ENCODE measurements at places on chromosomes 2 and 18.

DNA sequence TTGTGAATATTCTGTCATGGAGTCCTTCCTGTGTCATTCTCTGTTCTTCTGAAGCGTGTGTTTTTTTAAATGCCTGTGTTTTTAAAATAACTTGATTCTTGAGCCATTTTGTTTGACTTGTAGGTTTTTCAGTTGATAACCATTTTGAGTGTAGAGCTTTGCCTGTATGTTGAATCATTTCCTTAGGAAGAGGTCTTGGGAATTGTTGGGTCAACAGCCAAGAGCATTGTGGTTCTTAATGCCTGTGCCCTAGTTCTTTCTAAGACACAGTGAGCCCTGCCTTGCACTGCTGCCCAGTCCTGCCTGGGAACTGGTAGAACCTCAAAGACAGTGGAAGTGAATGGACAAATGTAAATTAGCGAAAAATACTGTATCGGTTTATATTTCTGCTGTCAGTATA, 25.9 kb downstream of the RAB12 start:
- DNase-seq, result no peak

DNA sequence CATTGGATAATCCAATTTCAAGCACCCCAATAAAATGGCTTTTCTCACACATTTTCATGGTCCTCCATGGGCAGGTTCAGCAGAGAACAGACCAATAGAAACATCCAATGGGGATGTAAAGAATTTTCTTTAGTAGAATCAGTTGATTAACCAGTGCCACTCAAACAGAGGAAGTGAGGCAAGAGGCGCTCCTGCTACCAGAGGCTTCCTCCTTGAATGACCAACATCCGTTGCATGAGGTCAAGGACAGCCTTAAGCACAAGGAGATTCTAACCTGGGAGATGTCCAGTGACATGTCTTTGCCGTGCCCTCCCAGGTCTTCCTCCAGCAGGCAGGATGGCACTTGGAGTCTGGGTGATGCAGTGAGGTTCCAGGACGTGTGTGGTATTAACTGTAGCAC, 146.6 kb downstream of the PIEZO2 start:
- peak; percentile 1 for DNase-seq

GRCh38 chr2:120312860-120313694, 32.9 kb upstream of the INHBB start:
- DNase-seq, result peak; percentile 64

GRCh38 chr2:241858206-241859016, at the start of gene PDCD1:
TSS of gene PDCD1 (minus strand) at chr2:241858894. CDS start at chr2:241858838, 56 bp downstream.
- peak; percentile 18 for DNase-seq

DNA sequence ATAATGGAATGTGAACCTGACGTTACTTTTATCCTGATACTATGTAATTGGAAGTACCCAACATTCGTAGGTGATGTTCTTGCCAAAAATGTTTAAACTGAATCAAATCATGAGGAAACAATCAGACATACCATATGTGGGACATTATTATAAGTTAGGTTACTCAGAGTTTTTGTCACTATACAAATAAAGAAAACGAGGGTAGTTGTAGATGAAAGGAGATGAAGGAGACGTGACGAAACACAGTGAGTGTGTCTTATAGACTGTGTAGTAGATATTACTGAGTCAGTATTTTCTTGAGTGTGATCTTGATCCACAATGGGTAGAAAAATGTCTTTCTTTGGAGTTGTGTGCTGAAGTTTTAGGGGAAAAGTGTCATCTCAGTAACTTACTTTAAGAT, 176.8 kb downstream of the ZNF407 start:
- DNase-seq, result no peak

DNA sequence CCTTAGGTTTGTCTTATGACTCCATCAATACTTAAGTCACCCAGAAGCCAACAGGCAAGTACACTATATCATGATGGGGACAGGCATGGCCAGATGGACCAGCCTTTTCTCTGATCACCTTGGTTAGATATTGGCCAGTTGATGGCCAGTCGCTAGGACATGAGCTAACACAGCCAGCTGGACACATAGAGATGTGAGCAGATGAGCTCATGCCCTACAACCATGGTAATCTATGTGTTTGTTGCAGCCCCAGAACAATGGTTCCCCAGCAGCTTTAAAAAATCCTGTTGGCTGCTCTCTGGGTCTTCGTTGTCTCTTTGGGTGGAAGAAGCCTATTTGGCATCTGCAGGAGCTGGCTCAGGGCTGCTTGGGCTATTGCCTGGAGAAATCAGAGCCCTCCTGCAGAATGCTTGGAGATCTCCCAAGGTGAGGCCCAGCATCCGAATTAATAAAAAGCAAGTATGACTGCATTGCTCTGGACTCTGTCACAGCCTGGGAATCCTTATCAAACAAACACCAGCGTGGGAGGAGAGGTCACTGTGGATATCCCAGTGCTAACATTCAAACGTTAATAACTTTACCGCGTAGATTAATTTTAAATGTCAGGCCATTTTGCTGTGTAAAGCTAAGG, 62.3 kb upstream of the KLHL29 start:
- DNase-seq, result no peak

DNA sequence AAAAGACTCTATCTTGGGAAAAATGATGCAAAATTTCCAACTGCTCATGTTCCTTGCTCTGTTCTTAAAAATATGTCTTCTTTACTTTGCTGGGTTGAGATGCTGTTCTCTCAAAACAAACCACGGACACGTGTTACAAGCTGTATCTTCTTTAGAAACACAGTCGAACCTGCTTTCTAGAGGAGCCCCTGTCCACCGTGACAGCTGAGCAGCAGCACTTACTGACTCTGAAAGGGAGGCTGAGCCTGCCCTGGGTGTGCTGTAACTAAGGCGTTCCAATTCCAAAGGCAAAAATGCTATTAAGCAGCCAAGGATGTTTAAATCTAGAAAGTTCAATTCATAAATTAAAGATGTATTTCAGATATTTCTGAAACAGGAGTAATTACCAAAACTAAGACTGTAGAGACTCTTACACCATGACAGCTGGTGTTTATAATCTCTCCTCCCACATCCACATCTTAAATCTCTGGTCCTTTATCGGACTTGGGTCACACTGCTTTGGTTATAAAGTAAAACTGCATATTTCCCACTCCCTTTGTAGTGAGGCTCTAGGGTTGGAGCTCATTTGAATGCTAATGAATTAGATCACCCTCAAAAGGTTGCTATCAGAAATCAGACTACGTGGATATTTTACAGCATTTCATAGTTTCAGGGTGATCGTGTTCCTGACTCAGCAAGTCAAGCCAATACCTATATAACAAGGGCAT, 281.2 kb upstream of the LYPD1 start:
- DNase-seq, result no peak

DNA sequence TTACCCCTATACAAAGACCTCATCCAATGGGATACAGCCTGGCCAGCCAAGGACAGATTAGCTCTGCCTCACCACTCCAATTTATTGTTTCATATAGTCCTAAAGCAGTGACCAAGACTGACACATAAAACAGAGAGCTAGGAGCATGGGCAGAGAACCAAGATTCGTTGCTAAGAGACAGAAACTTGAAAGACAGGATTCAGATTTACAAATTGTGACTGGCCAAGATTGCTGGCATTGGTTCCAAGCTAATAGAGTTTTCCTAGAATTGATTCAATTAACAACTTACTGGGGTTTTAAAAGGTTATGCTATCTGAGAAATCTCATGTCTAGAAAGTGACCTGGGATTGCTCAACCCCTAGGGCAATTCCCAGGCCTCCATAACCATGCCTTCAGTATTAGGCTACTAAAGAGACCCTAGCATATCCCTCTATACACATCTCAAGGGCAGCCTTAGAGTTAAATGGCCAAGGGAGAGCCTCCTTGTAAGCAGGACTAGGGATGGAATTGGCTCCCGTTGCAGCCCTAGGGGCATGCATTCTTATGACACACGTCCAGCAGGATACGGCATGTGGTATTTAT, 75.6 kb downstream of the ICOS start:
- DNase-seq, result no peak

DNA sequence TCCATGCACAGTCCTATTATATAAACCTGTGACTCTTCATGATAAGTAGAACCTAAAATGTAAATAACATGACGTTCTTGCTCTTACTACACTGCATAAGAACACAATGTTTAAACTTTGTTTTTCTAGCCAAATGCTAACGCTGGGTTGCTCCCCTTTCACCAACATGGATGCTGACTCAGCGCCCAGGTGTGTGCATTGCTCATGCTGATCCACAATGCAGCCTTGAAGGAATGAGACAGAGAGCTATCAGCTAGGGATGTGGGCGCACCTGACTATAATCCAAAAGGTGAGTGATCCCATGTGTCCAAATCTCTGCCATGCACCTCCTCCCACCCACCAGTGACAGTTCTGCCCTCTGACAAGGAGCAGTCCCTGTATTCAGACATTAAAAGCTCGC, 235.0 kb downstream of the IRS1 start:
- no peak for DNase-seq

- peak; percentile 5 for DNase-seq
These were observed 16.5 kb downstream of the TWIST2 start for GRCh38 chr2:238864207-238865014.

DNA sequence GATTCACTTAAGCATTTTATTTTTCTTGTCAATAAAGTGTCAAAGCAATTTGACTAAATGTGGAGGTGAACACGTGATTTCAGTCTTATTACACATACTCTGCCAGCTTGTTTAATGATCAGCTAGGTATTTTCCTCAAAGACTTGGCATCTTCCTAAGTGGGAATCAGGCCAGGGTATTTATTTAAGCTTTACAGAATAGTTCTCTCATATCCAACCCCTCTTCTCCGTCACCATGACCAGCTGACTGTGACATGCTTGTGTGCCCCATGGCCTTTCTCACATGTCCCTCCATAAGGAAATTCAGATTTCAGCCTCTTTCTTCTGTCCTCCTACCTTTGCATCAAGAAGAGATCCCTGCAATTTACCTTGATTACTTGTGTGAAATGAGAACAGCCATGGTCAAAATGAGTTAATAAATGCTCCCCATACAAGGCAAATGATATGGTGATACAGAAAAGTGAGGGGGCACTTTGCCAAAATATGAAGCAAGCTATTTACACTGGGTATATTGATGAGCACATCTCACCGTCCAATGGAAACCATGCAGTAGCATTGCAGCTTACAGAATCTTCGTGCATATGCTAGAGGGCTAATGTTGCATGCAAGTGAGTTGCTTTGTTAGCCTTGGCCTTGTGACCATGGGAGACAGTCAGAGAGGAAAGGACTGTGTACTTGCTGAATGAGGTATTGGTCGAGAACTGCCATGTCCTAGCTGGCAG, 202.2 kb downstream of the RNF152 start:
- no peak for DNase-seq

GRCh38 chr2:74671479-74671878, 17.4 kb downstream of the SEMA4F start:
- DNase-seq, result no peak

GRCh38 chr2:164782323-164782722, 59.3 kb downstream of the COBLL1 start:
- peak; percentile 34 for DNase-seq

- DNase-seq, result peak; percentile 67
These were observed 807 bp downstream of the PELI1 start for GRCh38 chr2:64143169-64144056.

DNA sequence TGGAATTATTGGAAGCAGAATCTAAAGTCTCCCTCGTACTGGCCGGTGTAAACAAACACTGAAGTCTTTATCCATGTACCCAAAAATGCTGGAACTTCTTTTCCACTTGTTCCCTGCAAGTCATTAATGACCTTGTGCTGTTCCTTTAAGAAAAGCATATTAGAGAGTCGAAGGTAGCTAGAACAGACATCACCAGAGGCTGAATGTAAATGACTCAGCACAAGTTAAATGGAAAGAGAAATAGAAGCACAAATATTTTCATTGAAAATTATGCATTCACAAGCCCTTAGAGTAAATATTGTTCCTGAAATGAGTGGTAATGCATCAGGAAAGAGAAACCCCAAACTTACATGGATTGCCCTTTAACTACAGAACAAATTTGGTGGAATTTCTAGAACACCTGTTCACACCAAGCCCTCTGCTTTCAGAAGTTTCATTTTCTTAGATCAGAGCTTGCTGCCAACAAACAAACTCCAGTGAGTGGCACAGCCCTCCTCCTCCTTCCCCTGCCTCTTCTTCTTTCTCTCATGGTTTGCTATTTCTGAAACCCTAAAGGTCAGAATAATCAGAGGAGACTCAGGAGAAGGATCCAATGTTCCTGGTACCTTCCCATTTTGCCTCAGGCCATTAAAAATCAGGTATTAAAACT, 264.3 kb downstream of the TXNL1 start:
- DNase-seq, result no peak

GRCh38 chr2:240351826-240352426, 83.5 kb upstream of the GPC1 start:
- DNase-seq, result no peak

All from inflammatory macrophage treated with lipopolysaccharide for 4 hours (primary cell).